Retina (tissue), 1 donor: ENCODE measurements at places on chromosomes 1 and 21.

DNA sequence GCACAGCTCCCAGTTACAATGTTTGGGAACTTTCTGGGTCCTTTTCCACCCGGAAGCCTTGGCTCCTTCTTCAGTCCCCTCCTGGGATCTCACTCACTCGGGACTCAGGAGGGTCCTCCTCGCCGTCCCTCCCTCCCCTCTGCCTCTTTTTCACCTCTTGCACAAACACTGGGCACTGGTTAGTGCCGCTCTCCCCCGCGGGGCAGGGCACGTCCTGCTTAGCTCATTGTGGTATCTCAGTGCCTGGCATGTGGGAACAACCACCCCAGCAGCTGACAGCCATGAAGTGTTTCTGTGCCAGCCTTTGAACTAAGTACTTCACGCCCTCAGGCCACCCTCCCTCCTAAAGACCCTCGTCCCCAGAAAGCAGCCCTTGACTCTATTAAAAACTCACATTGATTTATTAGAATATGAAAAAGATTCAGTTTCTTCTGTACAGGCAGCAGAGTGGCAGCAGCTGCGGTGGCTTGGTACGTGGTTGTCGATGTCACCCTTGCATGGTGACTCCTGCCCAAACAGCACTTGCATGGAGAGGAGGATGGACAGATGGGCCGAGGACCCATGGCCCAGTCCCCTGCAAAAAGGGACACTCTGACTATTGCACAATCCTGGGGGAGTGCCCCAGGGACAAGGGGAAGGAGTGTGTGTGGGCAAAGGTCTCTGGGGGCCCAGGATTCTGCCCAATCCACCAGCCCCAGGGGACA lies 56.3 kb downstream of the SLC9A1 start:
- DNase-seq, result no peak

GRCh38 chr1:105626276-105626987 lies 1430.0 kb upstream of the PRMT6 start:
- DNase-seq, result no peak

GRCh38 chr1:23624440-23624839 lies 65.1 kb upstream of the ID3 start:
- no peak for DNase-seq

DNA sequence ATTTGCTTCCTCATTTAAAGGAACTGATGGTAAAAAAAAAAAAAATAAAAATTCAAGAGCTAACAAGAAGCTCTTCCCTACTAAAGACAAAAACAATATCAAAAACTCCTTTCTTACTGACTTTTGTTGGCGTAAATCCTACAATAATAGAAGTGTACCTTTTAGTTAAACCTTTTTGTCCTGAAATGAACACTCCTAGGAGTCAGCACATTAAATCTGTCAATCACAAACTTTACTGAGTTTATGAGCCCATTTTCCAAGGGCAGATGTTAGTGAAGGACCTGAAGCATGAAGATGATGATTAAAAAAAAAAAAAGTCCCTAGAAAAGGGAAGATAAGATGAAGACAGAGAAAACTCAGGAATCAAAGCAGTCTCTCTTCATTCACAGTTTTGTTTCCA lies 22.6 kb upstream of the DDX59 start:
- no peak for DNase-seq

- no peak for DNase-seq
Measured at GRCh38 chr1:207799989-207800648, 48.3 kb downstream of the CD46 start.

DNA sequence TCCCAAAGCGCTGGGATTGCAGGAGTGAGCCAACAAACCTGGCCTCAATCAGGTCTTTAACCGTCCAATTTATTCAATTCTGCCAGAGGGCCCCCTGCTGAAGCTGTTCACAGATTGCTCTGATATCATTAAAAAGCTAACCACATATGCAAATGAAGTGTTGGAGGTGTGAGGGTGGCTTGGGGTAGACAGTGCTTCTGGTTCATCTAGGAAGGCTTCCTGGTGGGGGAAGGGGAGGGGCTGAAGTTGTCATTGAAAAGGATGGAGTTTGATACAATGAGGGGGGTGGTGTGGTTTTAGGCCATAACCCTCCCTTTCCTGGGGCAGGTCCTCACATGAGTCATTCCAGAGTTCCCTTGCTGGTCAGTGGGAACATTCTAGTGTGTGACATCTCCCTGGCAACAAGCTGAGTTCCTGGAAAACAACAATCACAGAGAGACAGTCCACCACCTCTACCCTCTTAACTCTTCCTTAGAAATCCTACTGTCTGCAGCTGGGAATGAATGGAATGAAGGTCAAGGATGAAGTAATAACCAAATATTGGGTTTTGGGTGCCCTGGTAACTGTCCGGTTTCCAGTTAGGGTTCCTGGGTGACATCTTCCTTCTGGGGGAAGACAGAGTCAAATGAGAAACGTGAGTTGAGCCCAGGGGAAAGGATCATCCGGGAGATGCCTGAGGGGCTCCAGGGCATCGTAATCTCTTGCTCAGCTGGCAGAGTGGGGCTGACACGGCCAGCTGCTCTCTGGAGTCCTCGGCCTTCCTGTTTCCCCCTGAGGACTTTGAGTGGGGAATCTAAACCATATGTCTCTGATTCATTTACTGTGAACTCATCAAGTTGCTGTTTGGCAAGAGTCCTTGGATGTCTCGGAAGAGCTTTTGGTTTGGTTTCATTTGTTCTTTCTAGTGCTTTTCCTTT lies 32.2 kb downstream of the BATF3 start:
- DNase-seq, result peak; percentile 46

DNA sequence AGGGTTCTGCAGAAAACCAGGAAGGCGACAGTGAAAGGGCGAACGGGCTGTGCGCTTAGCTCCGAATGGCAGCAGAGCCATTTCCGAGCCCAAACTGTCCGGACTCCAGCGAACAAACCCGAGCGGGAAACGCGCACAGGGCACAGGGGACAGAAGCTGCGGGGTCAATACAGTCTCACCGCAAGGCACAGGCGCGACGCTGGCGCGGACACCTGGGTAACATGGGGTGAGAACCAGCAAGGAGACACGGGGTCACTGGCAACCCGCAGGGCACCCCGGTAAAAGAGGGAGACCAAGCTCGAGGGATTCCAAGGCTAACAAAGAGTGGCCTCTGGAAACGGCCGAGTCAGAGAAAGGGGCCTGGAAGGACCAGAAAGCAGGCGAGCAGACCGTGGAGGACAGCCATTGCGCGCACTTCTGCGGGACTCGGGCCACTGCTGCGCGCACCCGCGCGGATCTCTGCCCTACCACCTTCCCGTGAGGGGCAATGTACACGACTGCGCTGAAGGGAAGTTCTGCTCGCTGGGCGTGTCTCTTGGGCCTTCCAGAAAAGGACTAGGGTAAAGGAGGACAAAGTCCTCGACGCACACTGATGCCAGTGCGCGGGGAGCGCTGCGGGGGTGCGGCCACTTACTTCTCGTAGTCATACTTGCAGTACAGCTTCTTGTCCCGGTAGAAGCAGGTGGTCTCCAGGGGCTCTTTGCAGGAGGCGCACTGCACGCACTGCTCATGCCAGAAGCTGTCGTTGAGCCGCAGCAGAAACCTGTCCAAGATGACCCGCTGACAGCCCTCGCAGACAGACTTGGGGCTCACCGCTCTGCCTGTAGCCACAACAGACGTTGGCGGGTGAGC lies 3.8 kb downstream of the LMX1A start:
- DNase-seq, result peak; percentile 81

- DNase-seq, result no peak
Measured at GRCh38 chr1:244214009-244214967, 163.2 kb downstream of the ZBTB18 start.

- DNase-seq, result no peak
Measured at GRCh38 chr1:178362747-178363146, 134.0 kb downstream of the CLEC20A start.

DNA sequence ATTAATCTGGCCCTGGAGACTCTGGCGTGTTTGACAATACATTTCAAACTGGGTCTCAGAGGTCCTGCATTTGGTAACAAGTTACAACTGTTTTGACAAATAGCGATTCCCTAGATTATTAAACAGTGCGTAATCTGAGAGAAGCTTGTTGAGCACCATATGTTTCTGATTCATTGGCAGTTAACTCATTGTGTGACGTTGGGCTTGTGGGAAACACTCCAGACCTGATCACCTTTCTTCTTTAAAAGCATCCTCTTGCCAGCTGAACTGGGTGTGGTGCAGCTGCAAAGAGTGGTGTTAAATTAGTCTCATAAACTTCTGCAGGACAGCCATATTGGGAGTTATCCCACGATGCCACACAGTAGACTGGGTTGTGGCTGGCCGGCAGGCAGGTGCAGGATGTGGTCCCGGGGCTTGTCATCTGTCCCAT lies 82.7 kb downstream of the CDC7 start:
- DNase-seq, result no peak
